ENCODE measurements at places on chromosomes 16 and 17. TPM values are rescaled to one million over a fixed set of nuclear protein-coding genes. Genes with fewer than 3 reads are reported as not detected.
A peak's percentile ranks its signal among the peaks of the same experiment; 100 is the strongest.

GRCh38 chr17:75433218-75433783, 23.1 kb upstream of the TMEM94 start:
- DNase-seq: no peak

- DNase-seq: no peak
Observed at GRCh38 chr17:47660064-47660492, 10.4 kb downstream of the KPNB1 start.

- peak; percentile 76 for DNase-seq
Observed at GRCh38 chr16:12120217-12120981, 143.9 kb downstream of the SNX29 start.

- no peak for DNase-seq
Observed at GRCh38 chr17:73359352-73359751, 47.6 kb upstream of the CDC42EP4 start.

- peak; percentile 24 for DNase-seq
Observed at GRCh38 chr16:11742093-11742535, 543 bp downstream of the TXNDC11 start.

DNA sequence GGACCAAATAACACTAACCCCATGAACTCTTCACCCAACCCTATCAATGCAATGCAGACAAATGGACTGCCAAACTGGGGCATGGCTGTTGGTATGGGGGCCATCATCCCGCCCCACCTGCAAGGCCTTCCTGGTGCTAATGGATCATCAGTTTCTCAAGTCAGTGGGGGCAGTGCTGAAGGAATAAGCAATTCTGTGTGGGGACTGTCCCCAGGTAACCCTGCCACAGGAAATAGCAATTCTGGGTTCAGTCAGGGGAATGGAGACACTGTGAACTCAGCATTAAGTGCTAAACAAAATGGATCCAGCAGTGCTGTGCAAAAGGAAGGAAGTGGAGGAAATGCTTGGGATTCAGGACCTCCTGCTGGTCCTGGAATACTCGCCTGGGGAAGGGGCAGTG, 78.9 kb downstream of the TMC6 start:
- DNase-seq: no peak

DNA sequence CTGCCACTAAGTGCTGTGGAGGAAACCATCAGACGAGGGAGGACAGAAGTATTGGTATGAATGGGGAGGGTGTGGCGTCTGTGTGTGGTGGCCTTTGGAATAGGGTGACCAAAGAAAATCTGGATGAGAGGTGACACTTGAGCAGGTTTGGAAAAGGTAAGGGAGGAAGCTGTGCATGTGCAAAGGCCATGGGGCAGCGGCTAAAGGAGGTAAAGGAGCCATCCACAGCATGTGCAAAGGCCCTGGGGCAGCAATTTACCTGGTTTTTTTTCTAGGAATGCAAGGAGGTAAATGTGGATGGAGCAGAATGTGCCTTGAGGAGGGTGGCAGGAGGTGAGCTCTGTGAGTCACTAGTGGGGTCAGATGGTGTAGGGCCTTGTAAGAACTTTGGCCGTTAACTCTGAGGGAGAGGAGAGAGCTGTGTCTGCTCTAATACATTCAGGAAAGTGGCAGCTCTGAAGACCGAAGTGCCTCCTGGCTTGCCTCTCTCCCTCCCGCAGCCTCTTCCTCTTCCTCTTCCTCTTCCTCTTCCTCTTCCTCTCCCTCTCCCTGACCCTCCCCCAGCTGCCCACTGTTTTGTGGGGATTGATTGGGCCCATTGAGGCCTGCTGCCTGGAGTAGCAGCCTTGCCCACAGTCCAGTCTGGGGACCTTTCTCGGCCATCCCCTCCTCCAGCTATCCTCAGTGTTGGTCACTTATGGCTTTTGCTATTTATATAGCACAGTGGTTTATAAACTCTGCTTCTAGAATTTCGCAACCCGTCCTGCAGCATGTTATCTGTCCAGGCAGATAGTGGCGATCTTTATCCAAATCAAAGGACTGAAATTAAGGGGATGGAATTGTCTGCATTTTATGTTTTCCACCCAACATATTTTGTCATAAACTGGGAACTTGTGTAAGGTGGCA, 38.7 kb downstream of the CMIP start:
- peak; percentile 24 for DNase-seq

DNA sequence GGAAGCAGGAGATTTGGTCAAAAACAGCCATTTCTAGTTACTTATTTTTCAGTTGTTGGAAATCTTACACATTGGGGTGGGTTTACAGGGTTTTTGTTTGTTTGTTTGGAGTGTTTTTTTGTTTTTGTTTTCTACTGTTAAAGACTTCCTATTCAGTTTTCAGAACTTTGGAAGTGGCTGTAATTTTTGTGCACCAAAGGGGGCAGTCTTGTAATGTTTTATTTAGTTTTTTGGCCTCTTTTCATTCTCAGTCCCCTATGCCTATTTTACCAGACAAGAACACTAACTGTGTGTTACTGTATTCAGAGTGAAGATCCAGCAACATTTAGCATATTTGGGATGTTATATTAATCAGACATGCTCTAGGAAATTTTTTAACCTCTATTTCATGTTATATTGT, 20.6 kb downstream of the TPPP3 start:
- DNase-seq: no peak

DNA sequence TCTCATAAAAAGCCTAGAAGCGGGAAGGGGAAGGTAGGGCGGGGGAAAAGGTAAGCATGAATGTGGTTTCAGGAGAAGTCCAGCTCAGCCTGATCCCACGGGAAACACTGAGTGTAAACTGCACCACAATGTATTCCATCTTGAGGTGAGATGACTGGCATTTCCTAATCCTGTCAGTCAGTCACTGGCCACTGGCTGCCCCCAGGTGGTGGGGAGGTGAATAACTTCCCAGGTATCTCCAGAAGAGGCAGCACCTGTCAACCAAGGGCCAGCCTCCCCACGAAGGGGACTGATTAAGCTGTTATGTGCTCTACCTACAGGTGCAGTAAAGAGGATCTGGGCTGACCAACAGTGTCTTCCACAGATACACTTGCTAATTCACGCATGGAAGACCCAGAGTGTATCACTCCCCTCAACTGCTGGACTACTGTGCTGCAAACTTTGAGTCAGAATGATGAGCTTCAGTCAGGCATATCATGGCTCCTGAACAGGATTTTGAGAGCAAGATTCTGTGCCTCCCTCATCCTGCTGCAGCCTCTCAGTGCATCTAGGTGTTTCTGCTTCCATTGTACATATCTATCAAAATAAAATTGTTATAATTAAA, 108.5 kb upstream of the CCL2 start:
- peak; percentile 5 for DNase-seq

GRCh38 chr16:67396159-67397035, 3.1 kb upstream of the TPPP3 start:
- DNase-seq: peak; percentile 85

DNA sequence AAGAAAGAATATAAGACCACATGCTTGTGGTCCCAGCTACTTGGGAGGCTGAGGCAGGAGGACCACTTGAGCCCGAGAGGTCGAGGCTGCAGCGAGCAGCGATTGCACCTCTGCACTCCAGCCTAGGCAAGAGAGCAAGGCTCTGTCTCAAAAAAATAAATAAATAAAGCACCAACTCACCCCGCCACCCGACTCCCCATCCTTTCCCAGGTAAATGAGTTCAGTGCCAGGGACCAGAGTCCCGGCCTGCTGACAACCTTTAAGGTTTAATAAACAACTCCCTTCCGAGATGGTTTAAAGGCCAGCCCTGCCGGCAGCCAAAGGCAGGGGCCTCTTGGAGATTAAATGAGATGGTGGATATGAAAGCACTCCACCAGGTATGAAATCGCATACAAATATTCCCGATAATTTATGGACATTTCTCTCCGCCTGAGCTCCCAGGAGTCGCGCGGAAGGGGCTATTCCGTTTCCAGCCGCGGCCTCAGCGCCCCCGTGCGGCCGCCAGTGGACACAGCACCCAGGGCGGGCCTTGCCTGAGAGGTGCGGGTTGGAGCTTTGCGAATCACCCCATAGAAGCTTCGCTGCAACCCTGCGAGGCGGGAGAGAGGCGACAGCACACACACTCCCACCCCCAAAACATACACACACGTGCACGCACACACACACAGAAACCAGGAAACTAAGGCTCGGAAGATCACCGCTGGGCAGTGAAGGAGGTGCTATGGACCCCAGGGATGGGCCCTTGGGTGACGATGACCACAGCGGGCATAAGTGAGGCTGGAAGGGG, 4.0 kb upstream of the RPL38 start:
- DNase-seq: peak; percentile 33

DNA sequence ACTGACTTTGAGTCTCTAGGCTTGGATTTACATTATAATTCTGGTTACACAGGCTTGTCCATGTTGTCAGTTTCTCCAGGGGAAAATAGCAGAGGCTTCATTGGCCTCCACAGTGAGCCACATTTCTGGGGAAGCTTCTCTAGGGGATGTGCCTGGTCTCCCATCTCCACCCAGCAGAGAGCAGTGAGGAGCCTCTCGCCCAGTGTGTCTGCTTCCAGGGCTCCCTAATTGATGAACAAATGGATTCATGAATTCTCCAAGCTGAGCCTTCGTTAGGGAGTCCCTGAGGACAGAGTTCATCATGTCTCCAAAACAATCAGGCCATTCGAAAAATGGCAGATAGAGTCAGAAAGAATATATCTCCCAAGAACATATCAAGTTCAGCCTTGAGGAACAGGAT, 162.4 kb upstream of the TOX3 start:
- no peak for DNase-seq

GRCh38 chr17:35727635-35728034, 3.8 kb upstream of the RASL10B start:
- no peak for DNase-seq

GRCh38 chr16:83581082-83581481, 226.7 kb upstream of the HSBP1 start:
- DNase-seq: no peak

DNA sequence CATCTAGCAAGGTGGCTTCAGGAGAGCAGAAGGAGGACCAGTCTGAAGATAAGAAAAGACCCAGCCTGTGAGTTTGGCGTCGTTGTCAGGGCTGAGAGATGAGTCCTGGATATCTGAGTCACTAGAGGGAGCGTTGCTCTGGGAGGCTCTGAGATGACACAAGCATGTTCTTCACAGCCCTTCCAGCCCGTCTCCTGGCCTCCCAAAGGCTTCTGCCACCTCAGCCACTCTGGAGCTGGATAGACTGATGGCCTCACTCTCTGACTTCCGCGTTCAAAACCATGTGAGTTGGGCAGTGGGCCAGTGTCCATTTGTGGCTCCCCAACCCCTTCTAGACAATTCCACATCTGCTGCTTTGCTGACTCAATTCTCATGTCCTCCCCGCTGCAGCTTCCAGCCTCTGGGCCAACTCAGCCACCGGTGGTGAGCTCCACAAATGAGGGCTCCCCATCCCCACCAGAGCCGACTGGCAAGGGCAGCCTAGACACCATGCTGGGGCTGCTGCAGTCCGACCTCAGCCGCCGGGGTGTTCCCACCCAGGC, 2.3 kb downstream of the TGFB1I1 start:
- peak; percentile 42 for DNase-seq

- DNase-seq: peak; percentile 90
Observed at GRCh38 chr16:65769776-65770438, 596.6 kb upstream of the CDH5 start.

GRCh38 chr16:67942200-67942509, 1.8 kb downstream of the LCAT start:
- peak; percentile 31 for DNase-seq

- no peak for DNase-seq
Observed at GRCh38 chr17:77535892-77536291, 395.1 kb downstream of the SEC14L1 start.

- DNase-seq: peak; percentile 82
Observed at GRCh38 chr17:40323391-40324381, 14.7 kb downstream of the RARA start.

DNA sequence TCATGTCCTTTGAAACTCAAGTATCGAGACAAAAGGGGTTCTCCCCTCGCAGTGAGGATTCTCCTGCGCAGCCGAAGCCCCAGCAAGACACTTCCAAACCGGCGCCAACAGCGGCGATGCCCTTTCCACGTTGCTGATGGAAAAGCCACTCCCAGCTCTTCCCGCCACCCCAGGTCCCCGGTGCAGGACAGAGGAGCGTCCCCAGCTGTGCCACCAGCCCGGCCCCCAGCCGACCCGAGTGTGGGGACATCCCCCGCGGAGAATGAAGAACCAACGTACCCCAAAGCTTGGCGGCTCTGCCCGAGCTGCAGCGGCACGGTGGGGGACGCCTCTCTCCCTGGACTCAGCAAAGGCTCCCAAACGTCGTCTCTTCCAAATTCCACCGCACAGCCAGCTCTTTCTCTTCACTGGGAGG, 573 bp downstream of the CHST6 start:
- no peak for DNase-seq

- DNase-seq: peak; percentile 32
Observed at GRCh38 chr16:24717411-24717810, 12.0 kb upstream of the TNRC6A start.

DNA sequence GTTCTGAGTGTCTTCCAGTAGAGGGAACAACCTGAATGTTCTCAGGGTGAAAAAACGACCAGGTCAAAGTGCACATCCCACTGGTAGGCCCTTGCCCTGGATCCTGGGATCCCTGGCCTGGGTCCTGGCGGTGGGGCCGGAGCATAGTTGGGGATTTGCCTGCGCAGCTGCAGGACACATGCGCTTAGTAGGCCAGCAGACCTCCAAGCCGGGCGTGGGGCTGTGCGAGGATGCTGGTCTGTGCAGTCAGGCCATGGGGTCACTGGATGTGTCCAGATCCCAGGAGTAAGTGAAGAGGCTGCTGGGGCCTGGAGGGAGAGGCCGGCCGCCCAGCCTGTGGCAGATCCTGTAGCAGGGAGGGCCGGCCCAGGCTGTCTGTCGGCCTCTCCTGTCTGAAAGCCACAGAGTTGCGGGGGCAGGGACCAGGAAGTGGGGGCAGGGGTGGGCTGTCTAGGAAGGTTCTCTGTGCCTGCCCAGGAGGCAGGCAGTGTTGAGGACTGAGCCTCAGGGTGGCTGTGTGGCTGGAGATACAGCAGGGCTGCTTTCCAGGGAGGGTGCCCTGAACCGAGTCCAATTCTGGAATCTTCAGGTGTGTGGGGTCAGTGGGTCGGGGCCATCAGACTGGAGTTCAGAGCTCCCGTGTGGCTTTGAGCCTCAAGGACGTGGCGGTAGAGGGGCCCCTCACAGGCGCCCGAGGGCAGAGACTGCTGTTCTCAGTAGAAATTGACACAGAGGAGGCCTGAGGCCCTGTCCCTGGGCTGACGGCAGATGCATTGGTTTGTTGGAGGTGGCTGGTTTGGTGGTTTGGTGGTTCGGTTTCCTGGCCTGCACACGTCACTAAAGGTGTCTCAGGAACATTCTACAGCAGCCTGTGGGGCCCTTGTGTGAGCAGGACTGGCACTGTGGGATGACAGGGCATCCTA, 17.2 kb upstream of the NUDT16L1 start:
- DNase-seq: peak; percentile 18

- no peak for DNase-seq
Observed at GRCh38 chr17:69884846-69885245, 190.2 kb upstream of the KCNJ16 start.

OSGIN1 gene
- total RNA-seq: 4.2 TPM

PERCC1 gene
- total RNA-seq: not detected

ZPBP2 gene
- total RNA-seq: not detected

TBC1D16 gene
- 10.7 TPM for total RNA-seq

TOP2A gene
- total RNA-seq: 303 TPM

ACSM5 gene
- not detected for total RNA-seq

USP32 gene
- total RNA-seq: 25.0 TPM

CORO7 gene
- total RNA-seq: 18.9 TPM

SEZ6L2 gene
- 4.9 TPM for total RNA-seq

CRYBA1 gene
- not detected for total RNA-seq

AARS1 gene
- 43.5 TPM for total RNA-seq

WNT3 gene
- 0.96 TPM for total RNA-seq

CLUH gene
- 12.1 TPM for total RNA-seq

NPW gene
- total RNA-seq: 0.20 TPM

TXNL4B gene
- 12.6 TPM for total RNA-seq

OR3A3 gene
- total RNA-seq: not detected

Measured in RPMI7951 (cell line).